Adrenal gland (tissue), 19 donors: ENCODE measurements at places on chromosomes 5 and 9. TPM values are rescaled to one million over a fixed set of nuclear protein-coding genes. Genes with fewer than 3 reads are reported as not detected.

- H3K4me3 ChIP-seq, result no peak overlapping the region
- no peak overlapping the region for H3K27ac ChIP-seq
- DNase-seq, result peak; percentile 53
- H3K4me1 ChIP-seq, result no peaks in the 10 kb centered on the region
Measured at GRCh38 chr9:36748322-36748899, 175.7 kb downstream of the MELK start.

GRCh38 chr5:69454460-69455249, 37.9 kb upstream of the OCLN start:
- no peak overlapping the region for H3K27ac ChIP-seq
- H3K4me1 ChIP-seq, result no peaks in the 10 kb centered on the region
- H3K4me3 ChIP-seq, result no peak overlapping the region
- no peaks in the 10 kb centered on the region for H3K27me3 ChIP-seq

- no peak overlapping the region for H3K27ac ChIP-seq
- H3K4me1 ChIP-seq, result no peaks in the 10 kb centered on the region
- H3K4me3 ChIP-seq, result no peak overlapping the region
- no peak for DNase-seq
- H3K36me3 ChIP-seq, result no peaks in the 10 kb centered on the region
Measured at GRCh38 chr9:13266167-13266566, 13.3 kb downstream of the MPDZ start.

Gene MZB1
- total RNA-seq, result not detected

DNA sequence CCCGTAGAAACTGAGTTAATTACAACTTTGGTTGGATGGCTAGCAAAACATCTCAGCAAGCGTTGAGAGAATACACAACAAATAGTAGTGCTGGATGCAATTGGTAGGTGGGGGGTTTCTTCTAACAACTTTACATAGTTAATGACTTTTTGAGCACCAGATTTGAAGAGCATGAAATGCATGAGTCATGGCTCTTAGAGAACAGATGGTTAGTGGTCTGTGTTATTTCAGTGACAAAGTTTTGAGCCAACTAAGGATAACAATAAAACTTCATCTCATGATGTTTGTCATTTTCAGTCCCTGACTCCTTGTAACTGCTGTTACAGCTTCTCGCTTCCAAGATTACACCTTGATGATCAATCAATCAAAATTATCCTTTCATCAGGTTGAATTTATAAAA, 399.0 kb upstream of the BRINP1 start:
- no peaks in the 10 kb centered on the region for H3K4me1 ChIP-seq
- peaks cover 5% of the 10 kb centered on the region for H3K27me3 ChIP-seq
- H3K4me3 ChIP-seq, result no peak overlapping the region
- H3K27ac ChIP-seq, result no peak overlapping the region

DNA sequence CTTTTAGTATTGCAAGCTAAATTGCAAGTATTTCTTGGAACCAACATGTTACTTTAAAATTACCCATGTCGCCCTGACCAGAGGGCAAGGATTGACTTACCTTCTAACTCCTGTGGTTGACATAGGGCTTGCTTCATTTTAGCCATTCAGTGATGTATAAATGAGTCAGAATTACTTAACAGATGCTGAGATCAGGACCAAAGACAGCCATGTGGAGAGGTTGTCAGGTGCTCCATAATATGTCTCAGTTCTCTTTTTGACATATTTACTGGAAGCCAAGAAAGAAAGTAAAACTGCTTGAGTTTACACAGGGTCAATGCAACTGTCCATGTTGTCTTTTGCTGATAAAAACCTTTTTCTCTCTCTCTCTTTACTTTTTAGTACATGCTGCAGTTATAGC, 33.2 kb downstream of the F2RL2 start:
- H3K27me3 ChIP-seq, result no peaks in the 10 kb centered on the region
- DNase-seq, result no peak
- no peaks in the 10 kb centered on the region for H3K36me3 ChIP-seq
- H3K4me1 ChIP-seq, result no peaks in the 10 kb centered on the region
- no peak overlapping the region for H3K4me3 ChIP-seq
- H3K27ac ChIP-seq, result no peak overlapping the region

GRCh38 chr5:72845889-72846288, 29.4 kb downstream of the TNPO1 start:
- no peak overlapping the region for H3K27ac ChIP-seq
- H3K36me3 ChIP-seq, result no peaks in the 10 kb centered on the region
- no peak for DNase-seq

Gene NR2F1
- 195 TPM for total RNA-seq

DNA sequence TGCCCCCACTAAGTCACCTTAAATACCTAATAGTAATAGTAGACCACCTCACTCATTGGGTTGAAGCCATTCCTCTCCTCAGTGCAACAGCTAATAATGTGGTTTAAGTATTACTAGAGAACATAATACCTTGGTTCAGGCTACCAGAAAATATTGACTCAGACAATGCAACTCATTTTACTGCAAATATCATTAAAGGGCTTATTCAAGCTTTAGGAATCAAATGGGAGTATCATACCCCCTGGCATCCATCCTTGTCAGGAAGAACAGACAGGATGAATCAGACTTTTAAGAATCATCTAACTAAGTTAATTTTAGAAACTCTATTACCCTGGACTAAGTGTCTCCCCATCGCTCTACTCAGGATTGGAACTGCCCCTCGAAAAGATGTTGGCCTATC, 6.8 kb upstream of the RNF180 start:
- H3K36me3 ChIP-seq, result no peaks in the 10 kb centered on the region
- no peaks in the 10 kb centered on the region for H3K4me1 ChIP-seq
- no peak overlapping the region for H3K4me3 ChIP-seq
- DNase-seq, result no peak

DNA sequence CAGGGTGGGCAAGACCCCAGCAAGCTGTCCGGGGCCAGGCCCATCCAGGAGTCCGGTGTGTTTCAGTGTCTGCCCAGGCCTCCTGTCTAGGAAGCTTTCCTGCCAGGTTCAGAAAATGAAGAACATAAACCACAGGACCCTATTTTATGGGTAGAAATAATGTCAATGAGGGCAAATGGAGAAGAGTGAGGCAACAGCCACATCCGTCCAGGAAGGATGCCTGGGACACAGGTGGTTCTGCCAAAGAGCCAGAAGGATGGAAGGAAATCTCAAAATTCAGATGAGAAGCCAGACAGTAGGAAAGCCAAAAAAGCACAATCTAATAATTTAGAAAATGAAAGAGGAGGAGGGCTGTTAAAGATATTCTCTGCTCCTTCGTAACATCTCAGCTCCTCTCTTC, 262.3 kb downstream of the AUH start:
- no peak overlapping the region for H3K4me3 ChIP-seq
- no peaks in the 10 kb centered on the region for H3K4me1 ChIP-seq
- no peaks in the 10 kb centered on the region for H3K36me3 ChIP-seq
- no peak for DNase-seq
- no peaks in the 10 kb centered on the region for H3K27me3 ChIP-seq
- peak overlapping the region; percentile 68 for H3K27ac ChIP-seq
